Regular cardiac myocyte (primary cell): ENCODE measurements at places on chromosomes 11 and 22. TPM values are rescaled to one million over a fixed set of nuclear protein-coding genes. Genes with fewer than 3 reads are reported as not detected.

Gene CCDC73
- not detected in 2 replicates for total RNA-seq

Gene TRIM51
- not detected in 2 replicates for total RNA-seq

Gene CCDC87
- total RNA-seq, result 0.19 and 0.28 TPM in 2 replicates

Gene HTR3A
- not detected in 2 replicates for total RNA-seq
